ENCODE measurements at places on chromosomes 1 and 21. TPM values are rescaled to one million over a fixed set of nuclear protein-coding genes. Genes with fewer than 3 reads are reported as not detected.

Gene CLDN17
- total RNA-seq = not detected

Gene ZNF687
- total RNA-seq = 12.5 TPM

Gene SELL
- total RNA-seq = not detected

Gene UTS2
- 0.17 TPM for total RNA-seq

Gene AIRE
- not detected for total RNA-seq

Gene SASS6
- total RNA-seq = 2.2 TPM

Gene OVAAL
- not detected for total RNA-seq

Gene S100A7A
- not detected for total RNA-seq

Gene CYP4B1
- total RNA-seq = not detected
